ENCODE measurements at places on chromosomes 3 and 15.

- DNase-seq = peak; percentile 37
Observed at GRCh38 chr15:78873793-78874765, 1.4 kb downstream of the MORF4L1 start.

GRCh38 chr3:67866571-67866970 is 212.2 kb upstream of the SUCLG2 start:
- no peak for DNase-seq

DNA sequence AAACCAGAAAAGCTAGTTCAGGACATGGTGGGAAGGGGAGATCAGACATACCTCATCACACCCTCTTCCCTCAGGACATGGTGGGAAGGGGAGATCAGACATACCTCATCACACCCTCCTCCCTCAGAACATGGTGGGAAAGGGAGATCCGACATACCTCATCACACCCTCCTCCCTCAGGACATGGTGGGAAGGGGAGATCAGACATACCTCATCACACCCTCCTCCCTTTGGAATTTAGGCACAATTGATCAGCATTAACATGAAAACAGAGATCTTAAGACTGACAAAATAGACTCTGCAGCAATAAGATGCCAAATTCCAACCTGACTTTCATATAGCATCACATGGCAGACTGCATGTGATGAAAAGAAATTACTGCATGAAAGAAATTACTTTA is 412.7 kb upstream of the ZNF717 start:
- DNase-seq = no peak

DNA sequence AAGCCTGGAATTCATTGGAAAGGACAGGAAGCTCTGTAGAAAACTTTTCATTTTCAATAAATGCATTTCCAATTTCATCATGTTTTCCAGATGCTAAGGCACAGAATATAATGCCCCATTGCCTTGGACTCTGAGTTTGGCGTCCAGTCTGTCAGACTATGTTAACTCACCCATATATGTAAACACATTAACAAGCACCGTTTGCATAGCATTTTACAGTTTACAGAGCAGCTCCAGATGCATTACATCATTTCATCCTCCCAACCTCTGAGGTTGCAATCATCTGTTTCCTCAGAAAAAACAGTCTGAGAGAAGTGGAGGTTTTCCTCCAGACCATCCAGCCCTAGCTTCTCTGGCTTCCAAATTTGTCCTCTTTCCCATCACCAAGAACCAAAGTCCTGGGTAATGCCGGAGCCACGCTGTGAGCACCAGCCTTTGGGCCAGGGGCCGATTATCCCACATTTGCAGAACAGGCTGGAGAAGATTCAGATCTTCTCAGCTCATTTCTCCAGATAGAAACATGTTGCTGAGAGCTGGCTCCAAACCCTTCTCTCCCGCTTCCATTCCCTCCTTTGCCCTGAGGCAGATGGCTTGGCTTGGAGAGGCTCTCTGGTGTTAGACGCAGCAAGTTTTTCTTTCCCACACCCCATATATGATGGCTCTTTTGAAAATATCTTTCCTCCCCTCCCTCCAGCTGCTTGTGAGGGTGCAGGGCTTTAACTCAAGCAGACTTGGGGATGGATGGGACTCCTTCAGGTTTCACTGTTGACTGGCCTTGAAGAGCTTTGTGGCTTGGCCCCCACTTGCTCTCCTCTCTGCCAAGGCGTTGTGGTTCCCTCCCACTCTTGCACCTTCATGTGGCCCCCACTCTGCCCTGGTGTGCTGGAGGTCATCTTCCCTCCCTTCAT is 26.0 kb downstream of the CYP19A1 start:
- DNase-seq = no peak

DNA sequence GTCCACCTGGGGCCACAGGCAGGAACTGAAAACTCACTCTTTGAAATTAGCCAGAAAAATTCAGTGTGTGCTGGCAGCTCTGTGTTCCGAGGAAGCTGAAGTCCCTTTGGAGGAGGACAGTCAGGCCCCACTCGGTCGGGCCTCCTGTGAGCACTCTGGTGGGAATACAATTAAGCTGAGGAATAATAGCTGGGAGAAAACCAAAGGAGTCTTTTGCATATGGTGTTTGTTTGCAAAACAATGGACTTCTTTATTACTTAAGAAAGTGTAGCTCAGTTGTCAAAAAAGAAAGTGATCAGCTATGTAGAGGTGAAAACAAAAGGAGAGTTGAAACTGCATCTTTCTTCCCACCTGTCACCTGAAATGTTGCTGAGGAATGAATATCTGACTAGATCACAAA is 202.5 kb downstream of the MEIS2 start:
- no peak for DNase-seq

DNA sequence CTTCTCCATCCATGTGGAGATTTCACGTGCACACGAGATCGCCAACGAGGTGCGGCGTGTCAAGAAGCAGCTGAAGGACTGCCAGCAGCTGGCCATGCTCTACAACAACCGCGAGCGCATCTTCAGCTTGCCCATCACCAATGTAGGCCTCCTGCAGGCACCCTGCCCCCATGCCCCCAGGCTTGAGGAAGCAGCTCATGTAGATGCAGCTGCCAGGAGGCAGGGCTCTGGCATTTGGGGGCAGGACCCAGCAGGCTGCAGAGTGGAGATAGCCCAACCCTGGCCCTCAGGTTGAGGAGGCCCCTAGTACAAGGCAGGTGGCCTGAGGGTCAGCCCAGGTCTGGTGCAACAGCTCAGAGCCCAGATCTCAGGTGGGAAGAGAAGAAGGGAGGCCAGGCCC is 36.4 kb downstream of the DNAH1 start:
- no peak for DNase-seq

- DNase-seq = no peak
Observed at GRCh38 chr3:18724456-18724855, 299.3 kb upstream of the SATB1 start.

DNA sequence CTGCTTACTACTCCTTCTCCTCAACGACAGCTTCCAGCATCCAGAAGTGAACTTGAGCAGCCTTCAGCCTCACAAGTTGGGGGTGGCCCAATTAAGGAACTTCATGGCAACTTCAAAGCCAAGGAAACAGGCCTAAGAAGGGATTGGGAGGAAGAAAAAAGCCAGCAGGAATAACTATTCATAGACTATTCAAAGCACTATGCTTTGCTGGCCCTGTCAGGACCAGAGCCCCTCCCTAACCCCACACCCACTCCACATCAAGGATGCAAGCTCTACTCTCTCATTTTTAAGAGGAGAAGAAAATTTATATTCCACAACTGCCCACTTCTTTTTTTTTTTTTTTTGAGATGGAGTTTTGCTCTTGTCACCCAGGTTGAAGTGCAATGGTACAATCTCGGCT is 10.0 kb upstream of the PRKAR2A start:
- DNase-seq = no peak

GRCh38 chr3:188342991-188343732 is 189.2 kb downstream of the LPP start:
- DNase-seq = no peak

DNA sequence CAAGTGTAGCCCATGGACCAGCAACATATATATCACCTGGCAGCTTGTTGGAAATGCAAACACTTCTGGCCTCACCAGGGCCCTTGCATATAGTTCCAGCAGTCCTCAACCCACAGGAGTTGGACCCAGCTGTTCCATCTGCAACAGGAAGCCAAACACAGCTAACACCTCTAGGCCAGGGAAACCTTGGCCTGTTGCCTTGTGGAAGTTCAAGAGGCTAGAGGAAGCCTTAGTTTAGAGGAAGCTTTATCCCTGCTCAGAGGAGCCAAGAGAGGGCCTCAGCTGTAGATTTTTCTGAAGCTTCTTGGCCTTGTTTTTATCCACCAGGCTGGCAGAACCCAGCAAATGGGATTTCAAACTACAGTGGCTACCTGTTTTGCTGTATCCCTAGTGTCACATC is 11.4 kb downstream of the FHIT start:
- no peak for DNase-seq

DNA sequence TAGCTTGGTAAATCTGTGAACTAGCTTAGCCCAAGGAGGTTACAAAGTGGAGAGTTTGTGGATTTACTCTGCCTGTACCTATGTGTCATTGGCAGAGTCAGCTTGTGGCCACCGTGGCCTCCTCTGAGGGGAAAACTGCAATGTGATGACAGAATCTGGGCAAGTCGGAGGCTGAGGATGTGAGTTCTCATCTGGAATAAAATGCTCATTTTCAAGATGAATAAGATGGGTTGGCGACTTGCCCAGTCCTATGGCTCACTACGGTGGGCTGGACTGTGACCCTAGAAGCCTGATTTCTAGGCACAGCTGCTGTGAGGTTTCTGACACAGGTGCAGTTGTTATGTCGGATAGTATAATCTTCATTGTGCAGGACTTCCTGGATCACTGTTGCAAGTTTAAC is 83.7 kb downstream of the ETV5 start:
- DNase-seq = no peak

DNA sequence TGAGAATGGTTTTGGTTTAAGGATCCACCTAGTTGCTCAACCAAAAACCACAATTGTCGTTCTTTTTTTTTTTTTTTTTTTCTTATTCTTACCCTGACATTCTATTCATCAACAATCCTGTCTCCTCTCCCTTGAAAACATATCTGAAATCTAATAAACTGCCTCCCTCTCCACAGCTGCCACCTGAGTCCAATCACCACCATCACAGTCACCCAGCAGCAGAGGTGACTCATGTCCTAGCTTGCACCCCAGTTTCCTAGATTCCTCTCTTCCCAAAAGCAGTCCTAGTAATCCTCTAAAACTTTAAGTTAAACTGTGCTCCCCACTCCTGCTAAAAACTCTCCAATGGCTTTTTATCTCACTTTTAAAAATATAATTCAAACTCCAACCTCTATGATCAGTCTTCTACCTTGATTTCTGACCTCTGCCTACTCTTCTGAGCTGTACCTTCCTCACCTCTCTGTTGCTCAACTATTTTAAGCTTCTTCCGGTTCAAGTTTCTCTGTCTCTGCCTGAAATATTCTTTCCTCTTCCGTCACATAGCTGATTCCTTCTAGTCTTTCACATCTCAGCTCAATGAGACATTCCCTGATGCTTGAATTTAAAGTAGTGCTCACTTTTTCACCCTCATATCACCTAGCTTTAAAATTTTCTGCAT is 33.7 kb upstream of the RBMS3 start:
- DNase-seq = no peak

DNA sequence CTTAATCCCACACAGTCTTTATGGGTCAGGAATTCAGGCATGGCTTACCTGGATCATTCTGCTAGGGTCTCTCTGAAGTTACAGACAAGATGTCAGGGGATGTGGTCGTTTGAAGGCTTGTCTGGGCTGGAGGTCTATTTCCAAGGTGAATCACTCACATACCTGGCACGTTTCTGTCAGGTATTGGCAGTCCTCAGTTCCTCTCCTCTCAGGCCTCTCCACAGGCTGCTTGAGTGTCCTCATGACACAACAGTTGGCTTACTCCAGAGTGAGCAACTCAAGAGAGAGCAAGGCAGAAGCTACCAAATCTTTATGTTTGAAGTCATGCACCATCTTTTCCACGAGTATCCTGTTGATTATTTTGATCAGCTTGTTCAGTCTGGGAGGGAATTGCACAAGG is 43.9 kb upstream of the PARP14 start:
- no peak for DNase-seq

- no peak for DNase-seq
Observed at GRCh38 chr3:71806736-71807135, 21.8 kb upstream of the PROK2 start.

- peak; percentile 91 for DNase-seq
Observed at GRCh38 chr3:170869645-170870593, at the start of gene RPL22L1. TSS of gene RPL22L1 (minus strand) at chr3:170870195. CDS start at chr3:170870167, 28 bp downstream.

DNA sequence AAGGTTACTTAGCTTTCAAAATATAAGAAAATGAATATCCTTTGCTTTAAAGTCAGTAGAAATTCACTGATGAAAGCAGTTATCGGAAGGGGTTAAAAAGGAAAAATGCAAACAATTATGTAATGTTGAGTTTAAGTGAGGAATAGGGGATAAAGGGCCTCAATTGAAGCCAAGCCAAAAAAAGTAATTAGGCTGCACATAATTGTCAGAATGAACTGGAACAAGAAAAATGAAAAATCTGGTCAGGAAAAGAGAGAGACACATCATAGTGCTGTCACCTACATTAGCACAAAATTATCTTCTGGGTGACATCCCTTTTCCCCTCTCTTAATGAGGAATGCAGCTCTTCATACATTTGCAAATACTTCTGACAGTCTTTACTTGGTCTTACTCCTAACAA is 48.8 kb upstream of the PIK3R4 start:
- no peak for DNase-seq

DNA sequence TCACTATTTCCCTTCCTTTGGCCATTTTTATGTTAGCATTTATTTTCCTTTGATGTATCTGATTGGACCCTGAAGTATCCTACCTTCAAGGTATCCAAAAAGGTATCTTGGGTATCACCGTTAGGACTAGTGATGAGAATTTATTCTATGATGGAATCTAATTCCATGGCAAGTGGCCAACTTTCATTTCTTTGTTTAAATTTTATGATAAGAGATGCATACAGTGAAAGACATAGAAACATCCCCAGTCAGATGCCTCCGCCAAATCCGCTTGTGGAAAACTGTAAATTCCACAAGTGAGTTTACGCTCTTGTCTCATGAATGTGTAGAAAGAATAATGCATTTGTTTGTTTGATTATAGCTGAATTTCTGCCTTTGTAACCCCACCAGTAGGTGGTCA is 153.7 kb upstream of the NR2F2 start:
- DNase-seq = no peak

GRCh38 chr15:31409171-31409570 is 82.5 kb downstream of the KLF13 start:
- no peak for DNase-seq

DNA sequence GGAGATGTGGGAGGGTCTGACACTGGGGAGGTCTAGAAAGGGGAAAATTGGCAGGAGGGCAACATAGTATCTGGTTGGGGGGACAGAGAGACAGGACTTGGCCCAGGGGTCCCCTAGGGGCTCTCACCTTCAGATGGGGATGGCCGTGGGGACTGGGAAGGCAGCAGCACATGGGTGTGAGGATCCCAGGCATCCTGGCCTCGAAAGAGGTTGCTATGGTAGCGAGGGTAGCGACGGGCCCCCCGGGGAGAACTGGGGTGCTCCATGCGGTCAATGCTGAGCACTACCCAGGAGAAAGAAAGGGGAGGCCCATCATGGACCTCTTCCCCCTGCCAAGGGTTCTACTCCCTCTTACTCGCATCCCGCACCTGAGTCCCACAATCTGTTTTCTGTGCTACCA is 12.5 kb upstream of the SLC26A6 start:
- no peak for DNase-seq

GRCh38 chr3:8988791-8989558 is 25.7 kb upstream of the RAD18 start:
- no peak for DNase-seq

DNA sequence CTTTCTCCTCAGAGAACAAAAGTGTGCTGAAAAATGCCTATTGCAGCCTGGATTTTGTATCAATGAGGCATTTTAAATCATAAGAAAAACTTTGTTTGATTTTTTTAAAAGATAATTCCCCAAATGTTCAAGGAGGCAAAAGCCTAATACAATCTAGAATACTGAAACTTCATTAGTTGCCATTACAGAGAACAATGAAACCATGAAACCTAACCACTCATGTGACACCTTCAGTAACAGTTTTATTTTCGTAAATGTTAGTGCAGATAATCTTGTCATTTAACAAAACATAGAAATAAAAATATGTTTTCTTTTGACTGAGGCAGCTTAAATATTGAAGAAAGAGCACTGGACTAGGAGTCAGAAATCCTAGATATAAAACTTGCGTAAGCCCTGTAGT is 655.9 kb downstream of the RBMS3 start:
- no peak for DNase-seq

Measured in activated CD4-positive, alpha-beta T cell treated with anti-CD3 and anti-CD28 coated beads, Interleukin-2, amount 50 U/mL, for 1 hour (primary cell).